ENCODE measurements at places on chromosomes 2 and 18.

- DNase-seq = no peak
Observed at GRCh38 chr2:46702537-46702936, 213.1 kb downstream of the MCFD2 start.

- DNase-seq = no peak
Observed at GRCh38 chr2:139605668-139606067, 825.5 kb upstream of the NXPH2 start.

- DNase-seq = peak; percentile 71
Observed at GRCh38 chr2:136025057-136025973, 39.9 kb upstream of the DARS1 start.

- DNase-seq = no peak
Observed at GRCh38 chr2:120791962-120792297, 56.3 kb downstream of the GLI2 start.

DNA sequence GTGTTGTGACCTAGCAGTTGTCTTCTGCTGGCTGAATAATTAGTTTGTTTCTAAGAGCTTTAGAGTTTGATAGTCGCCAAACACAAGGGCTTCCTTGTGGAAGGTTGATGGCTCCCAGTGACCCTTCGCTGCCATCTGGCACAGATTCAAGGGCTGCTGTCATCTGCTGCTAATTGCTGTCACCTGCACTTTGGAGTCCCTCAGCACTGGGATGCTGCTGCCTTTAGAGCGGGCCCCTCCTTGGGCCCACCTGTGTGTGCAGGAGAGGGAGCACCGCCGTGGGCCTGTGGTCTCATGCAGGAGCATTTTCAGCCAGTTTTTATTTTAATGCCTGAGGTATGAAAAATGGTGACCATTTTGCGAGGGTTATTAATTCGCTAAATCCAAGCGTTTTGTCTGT is 154.0 kb upstream of the NFATC1 start:
- DNase-seq = peak; percentile 55

DNA sequence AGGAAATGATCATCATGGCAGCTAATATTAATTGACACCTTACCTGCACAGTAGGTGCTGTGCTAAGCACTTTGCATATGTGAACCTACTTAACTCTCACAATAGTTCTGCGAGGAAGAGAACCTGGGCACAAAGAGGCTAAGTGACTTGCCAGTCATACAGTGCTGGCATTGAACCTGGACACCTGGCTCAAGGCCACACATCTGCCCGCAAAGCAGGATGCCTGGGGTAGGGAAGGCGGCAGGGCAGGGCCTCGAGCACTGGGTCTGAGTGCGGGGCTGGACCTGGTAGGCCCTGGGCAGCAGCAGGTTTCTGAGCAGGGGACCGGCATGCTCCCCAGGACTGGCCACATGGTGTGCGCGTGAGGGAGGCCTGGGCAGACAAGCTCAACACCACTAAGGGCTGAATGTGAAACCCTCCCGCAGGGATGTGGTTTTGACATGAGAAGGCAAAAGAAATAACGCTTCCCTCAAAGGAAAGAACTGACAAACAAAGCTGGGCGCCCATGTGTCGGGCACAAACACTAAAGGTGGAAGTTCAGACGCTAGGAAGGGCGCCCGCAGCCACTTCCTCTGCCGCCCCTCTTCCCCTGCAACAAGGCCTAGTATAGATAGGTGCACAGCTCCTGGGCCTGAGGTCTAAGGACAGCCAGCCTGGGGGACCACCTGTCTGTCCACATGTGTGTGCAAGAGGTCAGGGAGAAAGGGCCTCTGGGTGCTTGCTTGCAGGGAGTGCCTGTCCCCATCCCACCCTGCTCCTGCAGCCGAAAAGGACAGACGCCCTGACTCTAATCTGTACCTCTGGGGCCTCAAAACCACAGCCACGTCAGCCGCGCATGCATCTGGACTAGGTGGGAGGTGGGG is 92.5 kb downstream of the ZFP36L2 start:
- no peak for DNase-seq

DNA sequence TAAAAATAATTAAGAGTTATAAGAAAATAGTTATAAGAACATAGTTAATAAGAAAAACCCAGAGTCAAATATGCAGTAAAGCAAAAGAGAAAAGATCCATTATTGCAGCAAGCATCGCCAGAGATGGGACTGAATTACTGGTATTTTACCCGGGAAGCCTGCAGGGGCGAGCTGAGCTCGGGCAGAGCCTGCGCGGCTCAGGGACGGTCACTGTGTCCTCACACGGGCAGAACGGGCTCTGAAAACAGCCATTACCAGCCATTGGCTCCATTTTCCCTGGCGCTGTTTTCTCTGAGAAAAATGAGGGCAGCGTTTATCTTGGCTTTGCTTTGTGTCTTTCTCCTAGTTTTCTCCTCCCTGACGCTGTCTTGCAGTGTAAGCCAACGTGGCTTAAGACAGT is 95.3 kb upstream of the ALKAL2 start:
- DNase-seq = no peak

GRCh38 chr18:54112356-54112755 is 112.1 kb downstream of the MBD2 start:
- DNase-seq = no peak

DNA sequence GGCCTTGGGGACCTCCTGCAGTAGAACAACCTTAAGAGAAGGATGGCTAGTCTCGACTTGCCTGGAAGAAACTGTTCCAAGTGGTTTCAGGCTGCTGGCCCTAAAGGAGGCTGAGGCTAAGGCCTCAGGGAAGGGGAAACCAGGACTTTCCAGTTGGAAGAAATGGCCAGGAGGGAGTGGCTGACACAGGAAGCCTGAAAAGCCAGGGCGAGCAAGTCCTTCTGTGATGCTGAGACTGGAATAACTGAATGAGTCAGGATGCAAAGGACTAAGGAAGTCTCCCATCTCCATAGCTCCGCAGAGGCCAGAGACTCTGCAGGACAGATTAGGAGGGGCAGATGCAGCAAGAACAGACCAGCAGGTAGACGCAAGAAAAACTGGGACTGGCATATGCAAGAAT is 7.4 kb downstream of the HTRA2 start:
- DNase-seq = no peak

DNA sequence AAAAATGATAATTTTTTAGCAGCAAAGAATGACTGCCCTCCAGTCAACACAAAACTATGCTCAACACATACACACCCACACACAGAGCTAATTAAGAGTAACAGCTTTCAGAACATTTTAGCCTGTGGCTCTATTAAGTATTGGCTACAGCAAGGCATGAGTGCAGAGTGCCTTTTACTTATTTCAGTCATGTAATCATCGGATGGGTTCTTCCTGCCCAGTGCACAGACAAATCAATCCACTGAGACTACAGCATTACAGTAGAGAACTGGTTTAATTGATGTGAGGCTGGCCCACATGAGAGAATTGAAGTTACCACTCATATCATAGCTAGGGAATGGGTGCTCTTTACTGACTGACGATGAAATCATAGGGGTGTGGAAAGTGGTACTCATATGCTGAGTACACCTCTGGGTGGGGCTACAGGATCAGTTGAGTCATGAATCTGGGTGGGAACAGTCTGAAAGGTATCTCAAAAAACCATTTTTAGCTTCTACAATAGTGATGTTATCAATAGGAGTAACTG is 241.0 kb downstream of the FSIP2 start:
- DNase-seq = no peak

- DNase-seq = no peak
Observed at GRCh38 chr2:46329803-46330775, 32.9 kb downstream of the EPAS1 start.

GRCh38 chr2:22748909-22749308 is 636.1 kb upstream of the KLHL29 start:
- DNase-seq = no peak

- DNase-seq = no peak
Observed at GRCh38 chr2:230053753-230054478, 14.8 kb downstream of the SLC16A14 start.

DNA sequence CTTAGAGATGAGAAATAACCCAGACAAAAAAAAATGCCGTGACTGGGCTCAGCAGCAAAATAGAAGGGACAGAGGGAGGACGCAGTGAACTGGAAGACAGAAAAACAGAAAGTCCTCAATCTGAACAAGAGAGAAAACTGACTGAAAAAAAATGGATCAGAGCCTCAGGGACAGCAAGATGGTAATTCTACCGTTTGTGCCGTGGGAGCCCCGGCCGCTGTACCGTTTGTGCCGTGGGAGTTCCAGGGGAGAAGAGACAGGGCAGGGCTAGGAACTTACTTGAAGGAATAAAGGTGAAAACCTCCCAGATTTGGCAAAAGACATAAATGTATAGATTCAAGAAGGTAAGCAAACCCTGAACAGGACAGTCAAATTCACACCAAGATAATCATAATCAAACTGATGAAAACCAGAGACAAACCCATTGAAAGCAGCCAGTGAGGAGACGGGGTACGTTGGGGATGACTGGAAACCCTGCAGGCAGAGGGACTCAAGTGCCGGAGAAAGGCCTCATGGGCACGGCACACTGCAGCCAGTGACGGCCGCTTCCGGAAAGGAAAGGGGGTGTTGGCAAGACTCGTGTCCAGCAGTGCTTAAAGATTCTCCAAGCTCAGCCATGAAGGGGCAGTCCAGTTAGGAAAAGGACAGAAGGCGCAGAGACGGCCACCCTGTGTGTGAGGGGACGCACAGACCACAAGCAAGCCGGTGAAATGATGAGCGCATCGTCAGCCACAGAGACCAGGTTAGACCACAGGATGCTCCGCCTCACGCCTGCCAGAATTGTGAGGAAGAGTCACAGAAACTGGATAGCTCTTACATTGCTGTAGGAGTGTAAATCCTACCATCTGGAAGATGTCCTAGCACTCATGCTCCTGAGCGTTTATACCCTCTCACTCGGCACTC is 40.0 kb upstream of the NFATC1 start:
- DNase-seq = no peak

- no peak for DNase-seq
Observed at GRCh38 chr2:83536556-83536955, 922.5 kb downstream of the SUCLG1 start.

DNA sequence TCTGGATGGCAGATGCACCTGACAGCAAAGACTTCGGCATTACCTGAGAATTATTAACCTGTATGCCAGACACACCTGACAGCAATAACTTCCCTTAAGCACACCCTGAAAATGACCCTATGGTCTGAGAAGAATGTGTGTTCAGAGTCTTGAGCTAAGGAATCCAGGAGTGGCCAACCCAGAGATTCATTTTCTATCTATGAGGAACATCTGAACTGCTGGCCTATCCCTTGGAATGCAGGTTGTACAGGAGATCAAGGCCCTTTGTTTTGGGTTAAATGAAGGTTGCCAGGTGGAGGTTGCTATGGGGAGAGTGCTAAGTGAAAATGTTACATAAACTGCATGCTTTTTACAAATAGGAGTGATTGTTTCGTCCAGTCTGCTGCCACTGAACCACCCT is 200.9 kb upstream of the MEIS1 start:
- no peak for DNase-seq

DNA sequence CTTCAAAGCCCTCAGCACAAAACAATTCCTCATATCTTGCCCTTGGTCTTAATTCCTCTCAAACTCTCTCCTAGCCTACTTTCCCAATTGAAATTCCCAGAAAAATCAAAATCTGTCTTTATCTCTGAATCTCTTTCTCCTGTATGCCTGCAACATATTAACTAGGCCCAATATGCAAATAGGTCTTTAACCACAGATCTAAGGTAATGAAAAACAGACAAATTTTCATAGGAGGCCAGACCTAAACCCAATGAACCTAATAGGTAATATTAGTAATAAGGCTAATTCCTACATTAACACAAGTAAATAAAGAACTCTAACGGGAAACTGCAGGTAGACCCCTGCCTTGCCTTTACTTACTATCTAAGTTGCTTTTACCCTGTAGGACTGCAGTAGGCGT is 41.4 kb downstream of the WDR33 start:
- DNase-seq = no peak

DNA sequence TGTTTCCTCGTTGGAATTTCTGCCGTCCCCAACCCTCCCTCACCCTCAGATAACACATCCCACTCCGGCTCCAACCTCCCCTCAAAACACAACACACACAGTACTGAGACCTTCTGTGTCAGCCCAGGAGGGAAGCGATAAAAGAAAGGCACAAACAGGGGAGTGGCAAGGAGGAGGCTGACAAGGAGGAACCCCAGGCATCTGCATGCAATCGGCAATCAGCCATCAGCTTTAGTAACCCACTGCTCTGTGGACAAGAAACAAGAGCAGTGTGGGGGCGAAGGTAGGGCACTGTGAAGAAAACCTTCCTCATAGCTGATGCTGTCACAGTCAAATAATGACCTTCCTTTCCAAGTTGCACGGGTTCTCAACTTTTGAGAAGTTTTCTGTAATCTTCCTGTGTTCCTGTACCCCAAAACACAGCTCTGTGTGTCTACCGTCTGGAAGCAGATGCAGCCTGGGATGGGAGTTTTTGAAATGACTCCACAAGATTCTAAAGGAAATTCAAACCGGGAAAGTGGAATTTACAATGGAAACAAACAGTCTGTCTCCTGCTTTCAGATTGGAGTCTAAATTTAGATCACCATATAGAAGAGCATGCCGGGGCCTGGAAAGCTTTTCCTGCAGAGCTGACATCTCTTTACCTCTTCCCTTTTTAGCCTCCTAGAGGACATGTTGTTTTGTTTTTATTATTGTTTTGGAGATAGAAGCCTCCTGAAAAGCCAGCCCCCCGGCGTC is 16.4 kb upstream of the LPIN2 start:
- DNase-seq = no peak

DNA sequence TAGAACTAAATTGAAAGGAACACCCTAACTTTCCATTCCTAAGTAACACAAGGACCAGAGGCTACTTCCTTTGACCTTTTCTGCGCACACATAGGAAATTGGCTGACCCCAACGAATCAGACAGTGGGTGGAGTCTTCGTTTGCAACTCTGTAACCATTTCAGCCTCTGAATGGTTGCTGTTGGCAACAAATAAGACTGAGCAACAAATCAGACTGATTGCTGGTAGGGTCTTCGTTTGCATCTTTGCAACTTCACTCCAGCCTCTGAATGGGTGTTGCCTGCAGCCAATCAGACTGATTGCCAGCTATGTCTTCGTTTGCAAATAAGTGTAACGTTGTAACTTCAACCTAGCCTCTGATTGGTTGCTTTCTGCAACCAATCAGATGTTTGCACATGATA is 34.6 kb downstream of the USP40 start:
- no peak for DNase-seq

DNA sequence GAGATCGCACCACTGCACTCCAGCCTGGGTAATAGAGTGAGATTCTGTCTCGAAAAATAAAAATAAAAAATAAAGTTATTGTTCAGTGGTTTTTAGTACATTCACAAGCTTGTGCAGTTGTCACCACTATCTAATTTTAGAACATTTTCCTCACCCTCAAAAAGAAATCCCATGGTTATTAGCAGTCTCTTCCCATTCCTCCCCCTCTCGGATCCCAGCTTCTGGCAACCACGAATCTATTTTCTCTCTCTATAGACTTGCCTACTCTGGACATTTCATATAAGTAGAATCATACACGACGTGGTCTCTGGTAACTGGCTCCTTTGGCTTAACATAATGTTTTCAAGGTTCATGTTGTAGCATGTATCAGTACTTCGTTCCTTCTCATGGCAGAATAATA is 38.6 kb downstream of the CABLES1 start:
- no peak for DNase-seq

Measured in NCI-H345 (cell line).